Tongue (tissue), 3 donors: ENCODE measurements at places on chromosomes 3 and 15.

DNA sequence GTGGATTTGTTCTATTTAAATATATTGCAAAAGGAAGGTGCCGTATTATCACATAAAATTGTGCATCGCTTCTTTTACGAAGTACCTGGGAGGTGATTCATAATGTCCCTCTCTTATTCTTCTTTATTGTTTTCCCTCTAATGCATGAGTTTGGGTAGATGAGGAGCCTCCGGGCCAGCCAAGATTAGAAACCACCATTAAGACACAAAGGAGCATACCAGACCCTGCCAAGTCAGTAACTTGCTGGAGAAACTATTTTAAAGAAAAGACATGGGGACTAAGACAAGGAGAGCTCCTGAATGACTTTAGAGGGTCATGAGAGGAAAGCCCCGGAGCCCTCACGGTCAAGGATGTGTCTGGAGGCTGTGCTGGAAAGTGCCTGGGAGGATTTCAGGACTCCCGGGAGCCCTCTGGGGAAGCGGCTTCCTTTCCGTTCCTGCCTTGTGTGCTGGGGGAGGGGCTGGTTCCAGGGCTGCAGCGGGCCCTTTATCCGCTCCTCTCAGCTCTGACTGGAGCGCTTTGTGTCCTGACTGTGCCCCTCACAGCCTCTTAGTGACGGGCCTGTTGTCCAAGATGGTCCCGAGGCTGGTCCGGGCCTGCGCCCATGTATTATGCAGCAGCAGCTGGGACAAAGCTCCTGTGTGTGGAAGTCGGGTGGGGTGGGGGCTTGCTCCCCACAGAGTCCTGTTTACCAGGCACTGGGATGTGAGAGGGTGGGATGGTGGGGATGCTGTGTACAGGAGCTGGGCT, 35.7 kb downstream of the CORO2B start:
- peak; percentile 60 for DNase-seq

DNA sequence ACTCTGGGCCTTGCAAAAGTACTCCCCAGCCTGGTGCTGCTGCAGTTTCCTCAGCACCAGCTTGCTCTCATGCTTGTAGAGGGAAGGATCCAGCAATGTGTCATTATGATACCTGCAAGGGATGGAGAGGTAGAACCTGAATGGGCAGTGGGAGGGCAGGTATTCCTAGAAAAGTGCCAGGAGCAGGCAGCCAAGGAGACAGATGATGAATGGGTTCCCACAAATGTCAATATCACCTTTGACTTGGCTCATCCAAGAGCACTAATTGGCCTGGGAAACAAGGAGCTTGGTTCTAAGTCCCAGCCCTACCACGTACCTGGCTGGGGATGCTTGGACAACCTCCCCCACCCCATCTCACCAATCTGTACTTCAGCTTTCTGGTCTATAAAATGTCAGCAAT, 9.4 kb downstream of the CILP start:
- no peak for DNase-seq

DNA sequence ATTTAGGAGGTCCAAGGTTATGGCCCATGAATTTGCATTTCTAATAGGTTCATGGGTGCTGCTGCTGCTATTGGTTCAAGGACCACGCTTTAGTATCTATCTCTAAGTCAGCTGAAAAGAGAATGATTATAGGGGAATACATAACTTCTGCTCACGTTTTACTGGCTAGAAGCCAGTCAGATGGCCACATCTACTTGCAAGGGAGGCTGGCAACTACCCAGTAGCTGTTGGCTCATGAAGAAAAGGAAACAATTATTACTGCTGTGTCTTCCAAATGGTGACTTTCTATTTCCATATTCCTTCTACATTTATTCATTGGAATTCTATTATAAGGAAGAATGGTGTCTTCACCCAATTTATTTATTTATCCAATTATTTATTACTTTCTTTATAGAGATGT, 54.2 kb downstream of the SLC25A36 start:
- DNase-seq, result no peak

DNA sequence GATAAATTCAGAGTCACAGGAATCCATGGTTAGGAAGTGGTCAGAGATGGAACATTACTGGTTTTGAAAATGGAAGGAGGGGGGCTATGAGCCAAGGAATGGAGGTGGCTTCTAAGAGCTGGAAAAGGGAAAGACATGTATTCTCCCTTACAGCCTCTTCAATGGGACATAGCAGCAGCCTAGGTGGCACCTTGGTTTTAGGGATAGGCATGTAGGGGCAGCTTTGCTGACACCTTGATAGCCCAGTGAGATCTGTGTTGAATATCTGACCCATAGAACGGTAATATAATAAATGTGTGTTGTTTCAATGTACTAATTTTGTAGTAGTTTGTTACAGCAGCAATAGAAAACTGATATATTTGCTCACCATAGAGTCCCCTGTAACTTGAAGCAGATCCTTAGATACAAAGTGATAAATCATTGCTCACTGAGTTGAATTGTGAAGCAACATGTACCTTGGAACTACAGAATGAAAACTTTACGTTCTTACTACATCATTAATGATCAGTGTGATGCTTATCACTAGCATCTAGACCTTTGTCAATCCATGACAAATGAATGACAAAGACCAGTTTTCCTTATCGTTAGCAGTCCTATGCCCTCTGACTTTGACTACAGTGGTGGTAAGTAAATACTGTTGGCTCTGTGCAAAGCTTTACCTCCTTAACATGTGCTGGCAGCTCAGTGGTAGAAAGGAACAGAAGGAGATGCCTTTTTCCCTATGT, 53.8 kb downstream of the TMEM45A start:
- no peak for DNase-seq

DNA sequence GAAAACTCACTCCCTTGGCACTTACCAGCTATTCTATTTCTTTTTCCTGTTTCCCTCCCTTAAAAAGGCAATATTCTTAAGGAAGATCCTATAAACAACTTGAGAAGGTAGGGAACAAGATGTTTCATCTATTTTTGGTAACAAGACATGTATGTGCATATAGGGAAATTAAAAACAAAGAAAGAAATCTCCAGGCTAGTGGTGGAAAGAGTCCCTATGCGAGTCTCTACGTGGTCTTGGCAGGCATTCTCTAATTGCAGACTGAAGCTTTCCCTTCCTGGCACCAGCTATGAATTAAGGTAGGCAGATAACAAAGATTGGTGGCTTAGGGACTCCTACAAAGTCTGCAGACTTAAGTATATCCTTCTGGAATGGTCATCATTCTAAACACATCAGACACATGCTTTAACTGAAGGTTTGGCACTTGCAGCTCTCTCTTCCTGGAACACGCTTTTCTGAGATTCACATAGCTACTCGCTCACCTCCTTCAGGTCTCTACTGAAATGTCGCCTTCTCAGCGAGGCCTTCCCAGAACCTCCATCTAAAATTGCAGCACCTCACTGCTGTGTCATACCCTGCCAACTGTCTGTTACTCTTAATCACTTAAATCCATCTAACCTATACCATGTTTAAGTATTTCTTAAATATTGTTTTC, 336.0 kb downstream of the VGLL3 start:
- DNase-seq, result no peak

DNA sequence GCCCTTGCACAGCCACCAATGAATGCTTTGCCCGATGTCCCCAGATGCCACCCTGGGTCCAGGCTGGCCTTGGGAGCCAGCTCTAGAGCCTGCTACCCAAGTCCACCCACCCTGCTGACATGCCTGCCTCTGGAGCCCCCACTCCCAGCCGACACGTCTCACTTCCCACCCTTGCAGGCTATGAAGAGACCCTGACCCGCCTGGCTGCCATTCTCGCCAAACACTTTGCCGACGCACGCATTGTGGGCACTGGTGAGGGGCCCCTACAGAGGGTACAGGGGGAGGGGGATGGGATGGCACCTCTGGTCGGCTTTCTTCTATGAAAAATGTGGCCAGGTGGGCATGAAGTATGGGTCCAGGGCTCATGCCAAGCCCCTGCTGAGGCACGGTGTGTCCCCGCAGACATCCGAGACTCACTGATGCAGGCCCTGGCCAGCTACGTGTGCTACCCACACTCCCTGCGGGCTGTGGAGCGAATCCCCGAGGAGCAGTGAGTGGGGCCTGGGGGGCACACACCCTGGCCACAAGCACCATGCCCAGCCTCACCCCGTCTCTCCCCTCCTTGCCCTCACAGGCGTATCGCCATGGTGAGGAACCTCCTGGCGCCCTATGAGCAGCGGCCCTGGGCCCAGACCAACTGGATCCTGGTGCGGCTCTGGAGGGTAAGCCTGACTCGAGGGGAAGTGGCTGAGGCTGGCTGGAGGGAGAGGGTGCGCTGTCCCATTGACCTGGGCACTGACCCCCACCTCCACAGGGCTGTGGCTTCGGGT, 6.0 kb downstream of the AMIGO3 start:
- no peak for DNase-seq

- no peak for DNase-seq
These were observed 32.9 kb downstream of the IL16 start for GRCh38 chr15:81229586-81229985.

DNA sequence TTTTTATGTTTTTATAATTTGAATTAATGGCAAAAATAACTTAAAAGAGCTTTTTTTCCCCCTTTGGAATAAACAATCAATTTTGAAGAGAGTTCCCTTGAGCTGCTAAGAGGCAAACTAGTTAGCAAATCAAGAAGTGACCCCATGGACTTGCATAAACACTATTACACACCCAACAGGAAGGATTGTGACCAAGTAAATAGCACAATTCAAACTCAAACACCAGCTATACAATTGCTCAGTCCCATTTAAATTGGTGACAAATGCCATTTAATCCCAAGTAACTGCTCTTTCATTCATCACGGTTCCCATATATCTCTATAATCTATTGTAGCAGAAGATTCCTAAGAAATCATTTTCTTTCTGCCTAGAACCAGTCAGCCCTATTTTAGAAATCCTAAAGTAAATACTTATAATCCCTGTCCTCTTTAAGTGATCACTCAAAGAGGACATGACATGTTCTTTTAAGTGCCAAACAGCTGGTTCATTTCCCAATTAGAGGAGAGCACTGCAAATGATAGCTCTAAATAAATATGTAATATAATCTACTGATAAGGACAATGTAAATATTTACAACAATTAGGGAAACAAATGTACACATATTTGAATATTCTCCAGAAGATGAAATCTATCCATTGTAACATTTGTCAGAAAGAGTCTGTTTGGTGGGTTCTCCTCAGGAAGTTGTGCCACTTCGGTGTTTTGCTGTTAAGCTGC, 137.8 kb upstream of the ADAMTS9 start:
- DNase-seq, result peak; percentile 38
